ENCODE measurements at places on chromosomes 5 and 9. TPM values are rescaled to one million over a fixed set of nuclear protein-coding genes. Genes with fewer than 3 reads are reported as not detected.

The SELENOP gene
- total RNA-seq: 35.4 TPM

The SMIM33 gene
- total RNA-seq: not detected

The NR4A3 gene
- total RNA-seq: 9.1 TPM

The SPATA31A3 gene
- total RNA-seq: not detected

The GRIA1 gene
- total RNA-seq: 184 TPM

The C8G gene
- total RNA-seq: not detected

The CACFD1 gene
- total RNA-seq: 19.4 TPM

The RC3H2 gene
- 95.1 TPM for total RNA-seq

The MELK gene
- total RNA-seq: 3.9 TPM

The EPB41L4B gene
- total RNA-seq: 2.0 TPM

The GPR151 gene
- total RNA-seq: 0.25 TPM

The BARHL1 gene
- not detected for total RNA-seq

The ENTREP1 gene
- 3.2 TPM for total RNA-seq

The GDA gene
- total RNA-seq: 22.6 TPM

The ARHGEF28 gene
- 5.7 TPM for total RNA-seq

The SMC2 gene
- 18.4 TPM for total RNA-seq

The PJA2 gene
- 257 TPM for total RNA-seq

The TEX53 gene
- total RNA-seq: not detected

The FOXD4L4 gene
- 0.25 TPM for total RNA-seq

The PPIC gene
- 3.4 TPM for total RNA-seq

The FGF18 gene
- total RNA-seq: under 0.01 TPM

The KIF24 gene
- total RNA-seq: 1.2 TPM

The INSL6 gene
- not detected for total RNA-seq

The SPINK4 gene
- total RNA-seq: not detected

The ADAMTS6 gene
- total RNA-seq: 8.6 TPM

The MAN2A1 gene
- total RNA-seq: 53.4 TPM

The IFNA21 gene
- not detected for total RNA-seq

The IFT74 gene
- 11.8 TPM for total RNA-seq

The ADGRV1 gene
- 150 TPM for total RNA-seq

The RARS1 gene
- total RNA-seq: 120 TPM

The CCDC180 gene
- total RNA-seq: 10.3 TPM

The SOHLH1 gene
- not detected for total RNA-seq

The SNCAIP gene
- total RNA-seq: 41.1 TPM

The DDX4 gene
- total RNA-seq: under 0.01 TPM

The MVB12B gene
- total RNA-seq: 29.7 TPM

The POU5F2 gene
- total RNA-seq: 2.5 TPM

The IL33 gene
- 14.3 TPM for total RNA-seq

The LIX1 gene
- total RNA-seq: 4.7 TPM

The PCDHGA6 gene
- total RNA-seq: 9.6 TPM

The EGFLAM gene
- 4.2 TPM for total RNA-seq

The ZBTB34 gene
- 59.5 TPM for total RNA-seq

The PCDHGA1 gene
- 3.2 TPM for total RNA-seq

The SPTLC1 gene
- total RNA-seq: 54.6 TPM

The GABRA1 gene
- total RNA-seq: 19.4 TPM

The SHC3 gene
- total RNA-seq: 59.0 TPM

The SHROOM1 gene
- total RNA-seq: 2.2 TPM

The CTSL gene
- 27.3 TPM for total RNA-seq

The ANKRD18B gene
- 0.25 TPM for total RNA-seq

All from temporal lobe (tissue), 4 donors.